ENCODE measurements at places on chromosomes 4 and X.
A peak's percentile ranks its signal among the peaks of the same experiment; 100 is the strongest.

- DNase-seq: no peak
Observed at GRCh38 chr4:36088542-36088941, 155.8 kb downstream of the ARAP2 start.

GRCh38 chr4:120886191-120886590 lies 36.3 kb downstream of the PRDM5 start:
- DNase-seq: no peak

GRCh38 chrX:69365755-69366154 lies 138.4 kb upstream of the NALF2 start:
- no peak for DNase-seq

DNA sequence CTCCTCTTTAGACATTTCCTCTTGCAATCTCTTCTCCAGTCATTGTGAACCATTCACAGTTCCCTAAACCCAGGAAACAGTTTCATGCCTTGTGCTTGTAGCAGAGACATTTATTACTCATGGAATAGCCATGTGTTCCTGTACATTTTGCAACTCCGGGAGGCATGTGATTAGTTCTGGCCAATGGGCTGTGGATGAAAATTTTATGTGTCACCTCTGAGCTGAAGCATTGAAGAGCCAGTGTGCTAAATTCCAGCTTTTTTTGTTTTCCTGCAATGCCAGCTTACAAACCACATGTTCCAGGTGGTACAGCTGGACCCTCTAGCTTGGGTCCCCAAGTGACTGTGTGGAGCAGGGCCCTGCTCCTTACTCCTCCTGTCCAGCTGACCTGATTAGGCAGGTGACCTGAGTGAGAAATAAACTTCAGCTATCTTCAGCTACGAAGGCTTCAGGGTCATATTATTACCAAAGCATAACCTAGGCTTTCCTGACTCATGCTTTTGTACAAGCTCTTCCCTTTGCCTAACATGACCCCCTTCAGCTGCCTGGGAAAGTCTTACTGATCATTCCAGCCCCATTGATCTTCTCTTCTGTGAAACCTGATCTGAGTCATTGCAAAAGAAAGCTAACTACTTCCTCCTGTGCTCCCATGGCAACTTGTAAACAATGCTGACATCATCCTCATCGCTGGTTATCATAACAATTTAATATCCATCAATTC lies 200.4 kb downstream of the PTTG2 start:
- peak; percentile 96 for DNase-seq

GRCh38 chr4:8371596-8371995 lies 68.9 kb downstream of the ACOX3 start:
- no peak for DNase-seq

DNA sequence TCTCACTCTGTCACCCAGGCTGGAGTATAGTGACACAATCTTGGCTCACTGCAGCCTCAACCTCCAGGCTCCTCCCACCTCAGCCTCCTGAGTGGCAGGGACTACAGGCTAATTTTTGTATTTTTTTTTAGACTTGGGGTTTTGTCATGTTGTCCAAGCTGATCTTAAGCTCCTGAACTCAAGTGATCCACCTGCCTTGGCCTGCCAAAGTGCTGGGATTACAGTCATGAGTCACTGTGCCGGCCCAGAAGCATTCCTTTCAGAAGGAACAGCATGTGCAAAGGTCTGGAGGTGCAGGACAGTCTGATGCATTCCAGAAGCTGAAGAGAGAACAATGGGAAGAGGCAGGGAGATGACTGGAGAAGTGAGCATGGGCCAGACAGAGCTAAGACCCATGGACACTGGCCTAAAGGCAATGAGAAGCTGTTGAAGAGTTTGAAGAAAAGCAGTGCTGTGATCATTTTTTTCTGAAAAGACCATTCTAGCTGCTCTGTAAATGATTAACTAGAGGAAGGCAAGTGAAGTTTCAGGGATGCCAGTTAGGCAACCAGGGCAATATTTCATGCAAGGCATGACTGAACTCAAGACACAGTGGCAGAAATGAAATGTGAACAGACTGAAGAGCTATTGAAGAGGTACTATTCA lies 43.2 kb downstream of the MANBA start:
- DNase-seq: no peak

- DNase-seq: no peak
Observed at GRCh38 chr4:46994007-46994405, 625 bp upstream of the GABRA4 start.

- DNase-seq: no peak
Observed at GRCh38 chrX:65757943-65758342, 90.5 kb downstream of the MSN start.

GRCh38 chr4:187569871-187570270 lies 425.7 kb upstream of the ZFP42 start:
- no peak for DNase-seq

- no peak for DNase-seq
Observed at GRCh38 chr4:74065115-74065642, 26.7 kb upstream of the CXCL3 start.

GRCh38 chr4:83054928-83055327 lies 19.9 kb downstream of the COPS4 start:
- DNase-seq: peak; percentile 34

- peak; percentile 39 for DNase-seq
Observed at GRCh38 chr4:152536545-152537182, 772 bp upstream of the FBXW7 start.

DNA sequence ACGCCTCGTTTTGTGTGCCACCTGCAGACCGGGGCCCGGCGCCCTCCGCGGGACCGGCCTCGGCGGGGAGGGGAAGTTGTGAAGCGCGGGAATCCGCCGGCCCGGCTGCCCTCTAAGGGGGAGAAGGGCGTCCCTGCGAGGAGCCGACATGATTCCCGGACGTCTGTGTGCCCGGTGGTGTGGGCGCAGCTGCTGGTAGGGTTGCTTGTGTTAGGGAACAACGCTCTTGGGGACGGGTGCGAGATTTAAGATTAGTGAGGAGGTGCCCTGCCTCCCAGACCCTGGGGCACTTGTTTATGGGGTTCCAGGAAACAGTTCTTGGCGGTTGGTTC lies 627 bp downstream of the CDKN2AIP start:
- DNase-seq: no peak

DNA sequence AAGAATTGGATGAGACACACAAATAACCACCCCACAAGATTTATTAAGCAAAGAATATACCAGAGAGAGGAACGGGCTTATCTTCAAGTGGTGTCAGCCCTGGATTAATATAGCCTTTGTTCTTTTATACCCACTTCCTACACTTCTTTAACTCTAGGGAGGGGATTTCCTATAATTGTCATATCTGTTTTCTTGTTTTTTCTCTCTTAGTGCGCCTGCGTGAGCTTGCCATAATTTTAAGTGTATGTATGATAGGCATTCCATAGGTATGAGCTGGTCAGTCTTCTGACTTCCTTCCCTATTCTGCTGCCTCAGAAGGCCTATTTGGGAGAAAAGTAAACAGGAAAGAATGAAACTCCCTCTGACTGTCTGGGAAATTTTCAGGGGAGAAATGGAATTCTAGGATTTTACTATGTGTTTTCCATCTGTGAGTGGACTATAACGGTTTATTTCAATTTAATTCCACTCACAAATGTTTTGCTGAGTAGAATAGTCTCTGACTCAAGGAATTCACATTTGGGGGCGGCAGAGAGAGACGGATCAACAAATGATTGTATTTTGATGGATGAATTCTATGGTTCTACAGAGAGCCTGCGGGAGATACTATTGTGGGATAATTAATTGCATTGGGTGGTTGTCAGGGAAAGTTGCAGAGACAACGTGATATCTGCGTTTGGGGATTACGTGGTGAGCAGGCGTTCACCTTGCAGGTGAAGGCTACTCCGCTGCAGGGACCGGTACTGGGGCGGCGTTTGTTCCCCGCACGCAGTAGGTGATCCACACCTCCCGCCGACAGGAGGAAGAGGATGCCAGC lies 626 bp upstream of the CEP135 start:
- peak; percentile 97 for DNase-seq

GRCh38 chr4:10965196-10965595 lies 280.6 kb upstream of the CLNK start:
- no peak for DNase-seq

DNA sequence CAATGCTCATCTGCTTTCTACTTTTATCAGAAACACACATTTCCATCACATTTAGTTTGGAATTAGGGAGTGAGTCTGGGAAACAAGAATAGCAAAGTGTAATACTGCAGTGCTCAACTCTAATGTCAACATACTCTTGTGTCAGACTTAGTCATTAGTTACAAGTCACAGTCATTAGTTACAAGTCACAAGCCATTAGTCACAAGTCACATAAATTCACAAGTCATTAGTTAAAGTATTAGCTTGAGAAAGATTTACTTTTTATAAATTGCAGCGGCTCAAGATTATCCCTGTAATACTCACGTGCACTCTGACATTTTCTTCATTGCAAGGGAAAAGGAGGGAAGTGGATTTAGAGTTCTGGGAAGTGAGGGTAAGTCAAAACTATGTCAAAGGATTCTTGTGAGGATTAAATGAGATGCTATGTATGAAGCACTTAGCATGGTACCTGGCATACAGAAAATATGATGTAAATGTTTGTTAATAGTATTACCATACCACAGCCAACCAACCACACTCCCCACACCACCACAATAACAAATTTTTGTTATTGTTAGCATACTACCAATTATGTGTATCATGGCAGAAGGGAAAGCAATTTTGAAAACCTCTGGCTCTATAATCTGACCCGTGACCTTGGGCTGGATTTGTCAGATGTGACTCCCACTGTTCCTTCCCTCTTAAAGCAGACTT lies 116.6 kb downstream of the ARHGAP24 start:
- no peak for DNase-seq

DNA sequence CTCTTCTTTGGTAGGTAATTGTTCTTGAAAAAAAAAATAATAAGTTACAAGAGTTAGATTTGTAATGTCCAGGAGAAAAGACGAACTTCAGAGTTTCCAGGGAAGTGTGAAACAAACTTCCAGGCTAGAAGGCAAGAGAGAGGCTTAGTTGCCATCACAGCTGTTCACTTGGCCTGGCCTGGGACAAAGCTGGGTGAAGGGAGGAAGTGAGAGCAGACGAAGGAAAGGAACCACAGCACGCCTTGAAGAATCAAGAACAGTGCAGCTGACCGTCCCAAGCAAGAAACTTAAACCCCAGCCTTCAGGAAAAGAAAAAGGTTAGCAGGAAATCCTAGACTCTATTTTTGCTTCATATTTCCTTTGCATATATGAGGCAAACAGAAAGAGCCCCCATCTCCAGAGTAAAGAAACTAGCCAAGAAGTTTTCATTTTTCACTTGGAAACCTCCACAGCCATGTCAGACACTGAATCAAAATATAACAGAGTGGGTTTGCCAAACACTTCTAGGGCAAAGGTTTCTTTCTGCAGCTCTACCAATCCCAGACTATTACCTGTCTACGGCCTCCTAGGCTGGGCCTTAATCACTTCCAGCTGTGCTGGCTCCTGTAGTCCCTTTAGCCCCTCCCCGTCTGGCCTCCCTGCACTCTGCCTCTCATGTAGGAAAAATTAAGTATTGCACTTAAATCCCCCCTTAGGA lies 209.6 kb downstream of the SPATA18 start:
- DNase-seq: no peak

- DNase-seq: peak; percentile 57
Observed at GRCh38 chr4:33649015-33649414, 2595.3 kb downstream of the ARAP2 start.

DNA sequence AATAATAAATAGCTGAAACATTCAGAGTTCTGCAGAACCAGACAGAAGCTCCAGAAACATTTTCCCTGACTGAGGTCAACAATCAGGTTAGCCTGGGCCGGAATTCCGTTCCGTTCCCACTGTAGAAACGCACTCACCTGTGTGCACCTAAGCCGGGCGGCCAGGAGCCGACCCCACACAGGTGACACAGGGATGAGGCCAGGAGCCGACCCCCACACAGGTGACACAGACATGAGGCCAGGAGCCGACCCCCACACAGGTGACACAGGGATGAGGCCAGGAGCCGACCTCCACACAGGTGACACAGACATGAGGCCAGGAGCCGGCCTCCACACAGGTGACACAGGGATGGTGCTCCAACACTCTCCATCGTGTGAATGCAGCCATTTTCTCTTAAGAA lies 21.9 kb downstream of the FAT1 start:
- no peak for DNase-seq

GRCh38 chr4:80307774-80308465 lies 27.6 kb upstream of the CFAP299 start:
- peak; percentile 69 for DNase-seq

GRCh38 chr4:116387937-116388474 lies 697.4 kb downstream of the TRAM1L1 start:
- DNase-seq: no peak

GRCh38 chr4:36651253-36651652 lies 369.8 kb downstream of the DTHD1 start:
- no peak for DNase-seq

DNA sequence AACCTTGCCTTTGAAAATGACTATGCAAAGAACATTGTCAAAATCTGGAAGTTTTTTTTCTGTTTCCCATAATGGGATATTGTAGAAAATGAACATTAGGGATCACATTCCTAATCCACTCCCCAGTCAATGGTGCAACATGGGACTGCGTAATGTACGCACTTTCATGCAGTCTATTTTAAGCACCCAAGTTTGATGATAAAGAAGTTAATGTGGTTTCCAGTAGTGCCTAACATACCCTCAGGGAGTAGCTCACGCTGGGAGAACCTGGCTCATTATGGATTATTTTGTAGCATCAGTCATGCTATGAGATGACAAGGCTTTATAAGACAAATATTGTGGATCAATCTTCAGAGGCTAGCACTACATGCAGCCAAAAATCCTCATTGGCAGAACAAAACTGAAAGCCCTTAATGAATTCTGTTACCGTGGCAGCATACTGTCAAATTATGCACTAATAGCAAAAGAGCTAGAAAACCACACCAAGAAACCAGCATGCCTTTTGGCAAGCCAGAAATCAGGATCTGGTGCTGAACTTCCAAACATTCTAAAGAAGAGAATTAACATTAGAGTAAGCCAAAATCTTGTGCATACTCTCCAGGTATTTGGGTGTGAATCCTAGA lies 1392.8 kb upstream of the TENM3 start:
- no peak for DNase-seq

DNA sequence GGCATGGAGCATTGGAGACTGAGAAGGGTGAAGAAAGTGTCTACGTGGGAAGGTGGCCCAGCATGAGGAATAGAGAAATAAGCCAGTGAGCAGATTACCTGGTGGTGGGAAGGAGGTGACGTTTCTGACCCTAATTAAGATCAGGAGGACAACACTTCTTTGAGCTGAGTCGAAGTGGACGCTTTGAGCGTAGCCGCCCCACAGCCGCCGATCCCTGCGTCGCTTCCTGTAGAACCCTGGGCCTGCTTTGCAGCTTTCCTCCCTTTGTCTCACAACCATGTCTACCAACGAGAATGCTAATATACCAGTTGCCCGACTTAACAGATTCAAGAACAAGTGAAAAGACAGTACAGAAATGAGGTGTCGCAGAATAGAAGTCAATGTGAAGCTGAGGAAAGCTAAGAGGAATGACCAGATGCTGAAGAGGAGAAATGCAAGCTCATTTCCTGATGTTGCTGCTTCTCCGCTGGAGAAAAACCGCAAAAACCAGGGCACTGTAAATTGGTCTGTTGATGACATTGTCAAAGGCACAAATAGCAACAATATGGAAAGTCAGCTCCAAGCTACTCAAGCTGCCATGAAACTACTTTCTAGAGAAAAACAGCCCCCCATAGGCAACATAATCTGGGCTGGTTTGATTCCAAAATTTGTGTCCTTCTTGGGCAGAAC lies 6.4 kb upstream of the ANTXR2 start:
- no peak for DNase-seq
